ENCODE measurements at places on chromosomes 7 and 10. TPM values are rescaled to one million over a fixed set of nuclear protein-coding genes. Genes with fewer than 3 reads are reported as not detected.

The OR2A7 gene
- 0.53 TPM for total RNA-seq

The BTBD16 gene
- 0.26 TPM for total RNA-seq

The XRCC2 gene
- 0.26 TPM for total RNA-seq

The CYP2E1 gene
- total RNA-seq: under 0.01 TPM

The C7orf33 gene
- total RNA-seq: not detected

The MYL7 gene
- not detected for total RNA-seq

The WNT16 gene
- total RNA-seq: not detected

The ZNF503 gene
- total RNA-seq: 2.6 TPM

The EBLN1 gene
- not detected for total RNA-seq

The PTER gene
- total RNA-seq: 25.5 TPM

The STYXL1 gene
- total RNA-seq: 68.9 TPM

The UCN3 gene
- not detected for total RNA-seq

The GNGT1 gene
- not detected for total RNA-seq

The DYNC1I1 gene
- total RNA-seq: not detected

The HOXA6 gene
- total RNA-seq: not detected

The CLRN3 gene
- not detected for total RNA-seq

The TMEM248 gene
- 51.3 TPM for total RNA-seq

The PLA2G12B gene
- not detected for total RNA-seq

The GLI3 gene
- total RNA-seq: 2.4 TPM

The CALML5 gene
- 0.79 TPM for total RNA-seq

The FXYD4 gene
- not detected for total RNA-seq

The PANK1 gene
- 8.4 TPM for total RNA-seq

The AGMO gene
- total RNA-seq: under 0.01 TPM

The FAM20C gene
- 2.4 TPM for total RNA-seq

Measured in bronchial epithelial cell (primary cell).